ENCODE measurements at places on chromosomes 13 and 19.

- H3K4me3 ChIP-seq = peak within 1 kb of the TSS; percentile 80
- H3K4me1 ChIP-seq = peaks cover 4% of the 10 kb centered on the region
- H3K36me3 ChIP-seq = peaks cover 3% of the 10 kb centered on the region
- H3K27me3 ChIP-seq = peaks cover 29% of the 10 kb centered on the region
- DNase-seq = no peak
Observed at GRCh38 chr19:18173572-18174288, at the start of gene IFI30. Gene IFI30, plus strand, starts transcription at chr19:18173813. Its CDS starts 29 bp downstream, at chr19:18173842.

GRCh38 chr13:39433651-39434050 lies 169.3 kb downstream of the LHFPL6 start:
- no peak overlapping the region for H3K4me3 ChIP-seq
- DNase-seq = no peak
- H3K27ac ChIP-seq = no peak overlapping the region
- no peaks in the 10 kb centered on the region for H3K4me1 ChIP-seq
- H3K36me3 ChIP-seq = peaks cover 20% of the 10 kb centered on the region

DNA sequence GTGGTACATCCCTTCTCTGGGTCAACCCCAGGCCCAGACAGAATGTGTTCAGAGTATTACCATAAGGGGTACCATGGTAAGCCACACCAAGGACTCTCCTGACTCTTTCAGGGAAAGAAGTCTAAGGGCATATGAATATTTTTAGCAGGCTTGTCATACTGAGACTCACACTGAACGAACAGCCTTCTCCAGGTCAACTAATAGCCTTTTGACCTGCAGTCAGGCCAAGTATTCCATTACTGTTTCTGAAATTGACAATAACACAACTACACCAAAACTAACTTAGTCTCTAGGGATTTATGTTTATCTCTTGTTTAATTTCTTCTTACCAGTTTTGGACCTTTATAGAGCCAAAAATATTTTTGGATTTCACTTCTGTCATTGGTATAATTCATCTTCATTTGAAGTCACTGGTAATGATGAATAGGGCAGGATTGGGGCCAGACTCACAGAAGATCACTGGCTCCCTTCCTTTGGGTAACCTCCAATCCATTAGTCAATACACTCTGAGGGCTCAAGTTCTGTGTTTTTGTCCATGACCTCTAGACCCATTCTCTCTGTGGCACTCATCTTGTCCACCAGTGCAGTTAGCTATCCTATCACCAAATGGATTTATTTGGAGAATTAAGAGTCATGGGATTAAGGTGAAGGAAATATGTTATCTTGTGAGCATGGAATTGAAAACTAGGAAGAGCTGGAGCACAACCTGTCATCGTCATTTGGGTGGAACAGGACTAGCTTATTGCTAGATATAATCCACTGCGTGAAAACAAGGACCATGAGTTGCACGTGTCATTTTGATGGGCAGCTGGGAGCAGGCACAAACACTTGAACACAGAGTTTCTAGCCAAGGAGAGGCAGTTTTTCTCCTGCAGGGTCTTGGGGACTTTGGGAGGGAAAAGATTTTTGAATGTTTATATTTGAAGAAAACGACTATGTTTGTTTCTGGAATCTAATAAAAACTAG lies 313.3 kb downstream of the DCLK1 start:
- no peaks in the 10 kb centered on the region for H3K27me3 ChIP-seq
- DNase-seq = no peak

DNA sequence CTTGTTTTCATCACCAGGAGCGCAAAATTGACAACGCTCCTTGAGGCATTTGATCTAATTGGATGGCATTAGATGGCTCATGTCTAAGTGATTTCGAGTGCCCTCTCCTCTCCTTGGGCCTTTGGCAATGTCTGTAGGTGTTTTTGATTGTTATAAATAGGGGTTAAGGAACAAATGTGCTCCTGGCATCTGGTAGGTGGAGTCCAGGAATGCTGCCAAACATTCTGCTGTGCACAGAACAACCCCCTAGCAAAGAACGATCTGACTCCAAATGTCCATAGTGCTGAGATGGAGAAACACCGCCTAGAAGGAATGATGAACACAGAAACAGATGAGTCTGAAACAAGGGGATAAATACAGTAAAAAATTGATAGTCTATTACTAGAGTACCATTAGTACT lies 68.0 kb upstream of the C1QTNF9B start:
- H3K4me3 ChIP-seq = no peak overlapping the region

DNA sequence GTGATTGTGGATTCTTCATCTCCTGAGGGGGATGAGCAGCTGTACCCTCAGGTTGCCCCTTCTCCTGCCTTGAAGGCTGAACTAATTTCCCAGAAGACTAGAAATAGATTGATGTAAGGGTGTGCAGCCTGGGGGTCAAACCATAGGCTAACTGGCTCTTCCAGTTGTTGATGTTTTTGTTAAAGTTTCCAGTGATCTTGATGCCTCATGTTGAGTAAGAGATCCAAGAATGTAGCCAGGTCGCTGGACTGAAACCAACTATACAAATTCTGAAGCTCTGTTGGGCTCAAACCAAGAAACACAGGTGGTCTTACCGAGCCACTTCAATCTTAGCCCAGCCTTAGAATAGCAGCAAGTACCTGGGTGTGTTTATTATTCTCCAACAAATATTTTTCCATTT lies 391.8 kb downstream of the KLF5 start:
- peaks cover 5% of the 10 kb centered on the region for H3K36me3 ChIP-seq
- peaks cover 16% of the 10 kb centered on the region for H3K4me1 ChIP-seq
- no peak for DNase-seq
- peak overlapping the region; percentile 31 for H3K4me3 ChIP-seq
- peak overlapping the region; percentile 91 for H3K27ac ChIP-seq
- H3K27me3 ChIP-seq = no peaks in the 10 kb centered on the region

- H3K27me3 ChIP-seq = no peaks in the 10 kb centered on the region
- H3K36me3 ChIP-seq = no peaks in the 10 kb centered on the region
- no peak for DNase-seq
Observed at GRCh38 chr13:74229242-74229641, 95.0 kb upstream of the KLF12 start.

- H3K36me3 ChIP-seq = no peaks in the 10 kb centered on the region
- no peak overlapping the region for H3K4me3 ChIP-seq
- no peaks in the 10 kb centered on the region for H3K27me3 ChIP-seq
- no peaks in the 10 kb centered on the region for H3K4me1 ChIP-seq
- no peak overlapping the region for H3K27ac ChIP-seq
- no peak for DNase-seq
Observed at GRCh38 chr19:2352121-2352520, 7.9 kb upstream of the TMPRSS9 start.

Measured in type B pancreatic cell (in vitro differentiated cells).